ENCODE measurements at places on chromosomes 12 and 14.

GRCh38 chr12:47846294-47846996 is 26.7 kb upstream of the HDAC7 start:
- DNase-seq = no peak

DNA sequence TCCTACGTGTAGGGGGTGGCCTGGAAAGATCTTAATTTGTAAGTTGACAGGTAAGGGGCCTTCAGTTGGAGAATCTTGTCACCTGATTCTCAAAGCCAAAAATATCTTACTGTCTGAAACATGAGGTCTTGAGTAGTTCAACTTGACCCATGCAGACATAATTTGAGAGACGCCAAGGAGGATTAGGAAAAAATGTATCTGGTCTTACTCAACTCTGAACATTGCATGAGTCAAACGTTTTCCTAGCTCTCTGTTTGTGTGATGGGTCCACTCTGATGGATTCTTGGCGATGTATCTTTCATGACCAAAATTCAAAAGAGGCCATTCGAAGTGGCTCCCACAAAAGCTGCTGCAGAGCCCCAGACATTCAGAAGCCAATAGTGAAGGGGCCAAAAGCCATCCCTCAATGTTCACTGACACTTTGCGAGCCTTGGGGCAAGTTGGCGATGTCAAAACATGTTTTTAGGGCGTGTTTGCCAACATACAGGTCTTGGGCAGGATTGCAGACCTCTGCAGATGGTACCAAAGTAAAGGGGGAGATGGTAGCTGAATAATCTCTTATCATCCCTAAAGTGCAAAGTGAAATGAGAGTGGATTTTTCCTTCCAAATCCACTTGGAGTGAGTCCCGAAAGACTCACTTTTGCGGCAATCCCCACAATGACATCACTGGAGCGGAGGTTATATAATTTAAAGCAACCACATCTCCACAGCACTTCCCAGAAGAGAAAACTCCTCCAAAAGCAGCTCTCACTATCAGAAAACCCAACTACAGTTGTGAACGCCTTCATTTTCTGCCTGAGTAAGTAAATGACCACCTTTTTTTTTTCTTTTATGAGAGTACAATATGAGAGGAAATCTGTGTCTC is at the start of gene BDKRB1:
TSS of gene BDKRB1 (plus strand) at position 710 of the 866 bp plus-strand sequence. CDS start 7,473 bp downstream, outside the sequence.
- peak; percentile 61 for DNase-seq

DNA sequence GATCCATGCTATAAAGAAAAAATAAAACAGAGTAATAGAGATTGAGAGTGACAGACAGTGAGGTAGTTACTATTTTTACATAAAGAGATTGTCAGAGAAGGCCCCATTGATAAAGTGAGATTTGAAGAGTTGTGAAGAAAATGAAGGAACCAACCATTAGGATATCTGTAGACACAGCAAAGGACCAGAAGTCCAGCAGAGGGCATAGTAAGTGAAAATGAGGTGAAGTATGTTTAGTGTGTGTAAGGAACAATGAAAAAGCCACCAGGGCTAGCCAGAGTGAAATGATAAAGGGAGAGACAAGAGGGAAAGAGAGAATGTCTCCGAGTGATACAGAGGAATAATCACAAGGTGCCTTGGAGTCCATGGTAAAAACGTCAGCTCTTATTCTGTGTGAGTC is 411.0 kb downstream of the NELL2 start:
- DNase-seq = no peak

DNA sequence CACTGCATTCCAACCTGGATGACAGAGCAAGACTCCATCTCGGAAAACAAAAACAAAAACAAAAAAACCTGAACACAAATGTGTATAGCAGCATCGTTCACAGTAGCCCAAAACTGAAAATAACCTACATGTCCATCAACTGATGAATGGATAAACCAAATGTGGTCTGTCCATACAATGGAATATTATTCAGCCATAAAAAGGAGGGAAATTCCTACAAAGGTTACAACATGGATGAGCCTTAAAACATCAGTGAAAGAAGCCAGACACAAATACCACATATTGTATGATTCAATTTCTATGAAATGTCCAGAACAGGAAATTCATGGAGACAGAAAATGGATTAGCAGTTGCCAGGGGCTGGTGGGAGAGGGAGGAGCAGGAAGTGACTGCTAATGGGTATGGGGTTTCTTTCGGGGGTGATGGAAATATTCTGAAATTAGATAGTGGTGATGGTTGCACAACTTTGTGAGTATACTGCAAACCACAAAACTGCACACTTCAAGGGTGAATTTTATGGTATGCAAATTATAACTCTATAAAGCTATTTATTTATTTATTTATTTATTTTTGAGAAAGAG is 4.0 kb downstream of the MYL2 start:
- no peak for DNase-seq

- DNase-seq = no peak
Observed at GRCh38 chr12:112833939-112834338, 42.4 kb downstream of the RPH3A start.

DNA sequence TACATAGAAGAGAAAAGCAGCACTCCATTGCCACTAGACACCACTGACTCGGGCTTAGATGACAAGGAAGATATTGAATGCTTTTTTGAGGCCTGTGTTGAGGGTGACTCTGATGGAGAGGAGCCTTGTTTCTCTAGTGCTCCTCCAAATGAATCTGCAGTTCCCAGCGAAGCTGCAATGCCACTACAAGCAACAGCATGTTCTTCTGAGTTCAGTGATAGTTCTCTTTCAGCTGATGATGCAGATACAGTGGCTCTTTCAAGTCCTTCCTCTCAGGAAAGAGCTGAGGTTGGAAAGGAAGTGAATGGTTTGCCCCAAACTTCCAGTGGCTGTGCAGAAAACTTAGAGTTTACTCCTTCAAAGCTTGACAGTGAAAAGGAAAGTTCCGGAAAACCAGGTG is 114.5 kb upstream of the NPAS3 start:
- DNase-seq = no peak

DNA sequence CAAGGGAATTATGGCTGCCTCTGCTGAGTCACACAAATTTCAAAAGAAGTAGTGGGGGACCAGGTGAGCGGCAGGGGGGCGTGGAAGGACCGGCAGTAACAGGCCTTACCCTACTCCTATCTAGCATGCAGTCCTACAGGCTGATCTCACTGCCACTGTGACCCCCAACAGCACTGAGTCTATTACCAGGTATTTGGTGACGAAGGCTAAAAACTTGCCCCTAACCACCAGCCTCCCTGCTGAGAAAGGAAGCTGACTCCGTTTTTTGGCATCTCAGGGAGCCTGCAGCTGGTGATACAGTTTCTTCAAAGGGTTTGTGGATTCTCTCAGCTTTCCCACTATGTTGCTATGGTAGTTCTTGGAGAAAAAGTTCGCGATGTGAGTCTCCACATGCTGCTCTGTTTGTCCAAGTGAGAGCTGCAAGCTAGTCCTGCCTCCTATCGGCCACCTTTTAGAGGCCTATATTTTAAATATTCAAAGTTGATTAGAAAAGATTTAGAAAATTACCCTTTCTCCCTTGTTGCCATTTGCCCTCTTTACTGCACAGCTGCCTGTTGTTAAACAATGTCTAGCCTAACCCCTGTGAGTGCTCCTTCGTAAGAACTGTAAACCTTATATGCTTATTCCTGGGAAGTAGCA is 57.1 kb upstream of the SLCO1B1 start:
- no peak for DNase-seq

DNA sequence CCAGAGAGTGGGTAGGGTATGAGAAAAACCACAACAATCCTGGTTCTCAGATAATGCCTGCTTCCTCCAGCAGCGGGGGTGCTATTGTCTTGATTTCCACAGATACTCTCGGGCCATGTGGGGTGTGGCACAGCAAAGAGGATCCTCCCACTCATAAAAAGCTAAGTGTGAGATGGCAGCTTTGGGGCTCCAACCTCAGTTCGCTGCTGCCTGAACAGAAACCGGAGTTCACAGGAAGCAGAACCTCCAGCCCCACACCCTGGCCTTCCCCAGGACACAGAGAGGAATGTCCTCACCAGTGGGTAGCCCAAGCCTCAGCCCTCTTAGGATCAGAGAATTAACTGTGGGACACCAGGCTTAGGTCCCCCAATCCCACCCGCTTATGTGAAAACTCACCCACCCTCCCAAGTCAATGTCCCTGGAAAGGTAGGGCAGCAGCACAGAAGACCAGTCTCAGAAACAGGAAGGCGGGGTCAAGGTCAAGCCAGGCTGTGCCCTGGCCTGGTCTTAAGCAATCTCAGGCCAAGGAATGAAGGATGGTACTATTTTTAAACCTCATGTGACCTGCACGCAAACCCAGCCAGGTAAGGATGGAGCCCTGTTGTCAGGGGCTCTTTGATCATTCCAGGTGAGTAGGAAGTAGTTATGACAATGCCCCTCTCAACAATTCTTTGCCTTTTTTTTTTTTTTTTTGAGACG is 9.0 kb downstream of the KCTD10 start:
- no peak for DNase-seq

DNA sequence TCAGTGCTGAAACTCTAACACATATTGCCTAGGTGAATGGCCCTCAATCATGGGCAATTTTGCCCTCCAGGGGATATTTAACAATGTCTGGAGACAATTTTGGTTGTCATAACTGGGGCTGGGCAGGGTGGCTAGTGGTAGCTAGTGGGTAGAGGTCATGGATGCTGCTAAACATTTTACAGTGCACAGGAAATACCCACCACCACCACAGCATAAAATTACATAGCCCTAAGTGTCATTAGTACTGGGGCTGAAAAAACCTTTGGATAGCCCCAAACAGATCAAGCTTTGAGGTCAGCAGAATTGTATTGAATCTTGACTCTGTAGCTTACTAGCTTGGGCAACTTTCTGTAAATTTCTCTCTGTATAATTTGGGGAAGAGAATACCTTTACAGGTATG is 758.0 kb downstream of the BCL11B start:
- no peak for DNase-seq

DNA sequence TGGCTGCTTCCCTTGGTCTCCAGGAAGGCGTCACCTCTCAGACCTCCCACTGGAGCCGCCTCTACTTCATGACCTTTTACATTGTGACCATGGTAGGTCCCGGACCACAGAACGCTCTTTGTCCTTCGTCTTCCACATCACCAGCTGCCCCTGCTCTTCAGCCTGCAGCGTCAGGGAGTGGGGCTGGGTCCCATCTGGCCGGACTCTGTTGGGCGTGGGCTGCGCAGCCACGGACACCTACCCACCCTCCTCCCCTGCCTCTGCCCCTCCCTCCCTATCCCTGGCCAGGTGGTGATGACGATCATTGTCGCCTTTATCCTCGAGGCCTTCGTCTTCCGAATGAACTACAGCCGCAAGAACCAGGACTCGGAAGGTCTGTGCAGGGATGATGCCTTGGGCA is 43.3 kb downstream of the SLC8B1 start:
- DNase-seq = no peak

- DNase-seq = peak; percentile 6
Observed at GRCh38 chr14:30620178-30620577, 1.9 kb upstream of the SCFD1 start.

DNA sequence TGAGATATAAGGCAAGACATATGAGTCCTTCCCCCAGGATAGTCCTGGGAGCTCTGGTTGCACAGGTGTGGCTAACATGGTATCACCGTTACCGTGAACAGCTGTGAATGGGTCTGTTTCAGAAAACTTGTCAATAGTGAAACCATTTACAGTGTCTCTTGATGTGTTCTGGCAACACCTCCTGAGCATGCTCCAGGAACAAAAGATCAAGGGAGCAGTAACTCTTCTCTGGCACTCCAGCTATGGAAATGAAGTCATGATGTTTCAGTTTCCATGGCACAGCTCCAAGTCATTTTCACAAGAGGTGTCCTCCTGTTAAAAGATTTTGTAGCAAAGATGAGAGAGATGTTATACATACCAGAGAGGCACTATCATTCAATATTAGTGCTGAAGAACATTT is 253.7 kb downstream of the SNAPC1 start:
- peak; percentile 75 for DNase-seq

DNA sequence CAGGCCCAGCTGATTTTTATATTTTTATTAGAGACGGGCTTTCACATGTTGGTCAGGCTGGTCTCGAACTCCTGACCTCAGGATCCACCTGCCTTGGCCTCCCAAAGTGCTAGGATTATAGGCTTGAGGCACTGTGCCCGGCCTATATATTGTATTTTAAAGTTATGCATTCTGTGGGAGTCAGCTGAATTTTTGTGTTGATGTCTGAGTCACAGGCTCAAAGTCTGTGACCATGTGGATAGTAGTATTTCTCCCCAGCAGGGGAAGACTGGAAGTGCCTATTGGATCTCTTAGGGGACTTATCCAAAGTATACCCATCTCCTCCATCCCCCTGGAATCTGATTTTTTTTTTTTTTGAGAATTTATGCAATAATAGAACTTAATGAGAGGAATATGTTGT is 43.8 kb upstream of the ATF1 start:
- no peak for DNase-seq

DNA sequence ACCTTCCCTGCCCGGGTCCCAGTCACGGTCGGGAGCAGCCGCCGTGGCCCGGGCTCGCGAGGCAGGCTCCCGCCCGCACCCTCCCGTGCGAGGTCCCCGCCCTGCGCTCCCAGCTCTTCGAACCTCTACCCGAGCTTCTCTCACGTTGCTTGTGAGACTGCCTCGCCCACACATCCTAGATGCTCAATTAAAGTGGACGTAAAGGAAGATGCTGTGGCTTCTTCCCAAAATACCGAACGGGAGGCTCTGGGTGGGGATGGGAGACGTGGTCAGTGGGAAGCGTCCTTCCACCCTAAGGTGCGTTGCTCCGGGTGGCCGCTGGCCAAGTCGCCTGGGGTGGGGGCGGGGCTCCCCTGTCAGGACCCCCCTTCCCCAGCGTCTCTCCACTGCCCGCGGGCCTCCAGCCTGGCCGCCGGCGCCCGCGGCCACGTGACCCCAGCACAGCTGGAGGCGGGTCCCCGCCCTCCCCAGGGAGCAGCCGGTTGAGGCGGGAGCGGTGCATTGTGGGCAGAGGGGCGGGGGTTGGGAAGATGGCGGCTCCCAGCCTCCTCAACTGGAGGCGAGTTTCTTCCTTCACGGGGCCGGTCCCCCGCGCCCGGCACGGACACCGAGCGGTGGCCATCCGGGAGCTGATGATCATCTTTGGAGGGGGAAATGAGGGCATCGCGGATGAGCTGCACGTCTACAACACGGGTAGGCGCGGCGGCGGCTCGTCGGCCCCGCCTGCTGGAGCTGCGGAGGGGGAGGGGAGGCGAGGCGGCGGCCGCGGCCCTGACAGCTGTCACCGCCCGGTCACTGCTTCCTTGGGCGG is at the start of gene HCFC2:
TSS of gene HCFC2 (plus strand) at position 501 of the 811 bp plus-strand sequence. CDS start at position 531, 30 bp downstream.
- peak; percentile 97 for DNase-seq

DNA sequence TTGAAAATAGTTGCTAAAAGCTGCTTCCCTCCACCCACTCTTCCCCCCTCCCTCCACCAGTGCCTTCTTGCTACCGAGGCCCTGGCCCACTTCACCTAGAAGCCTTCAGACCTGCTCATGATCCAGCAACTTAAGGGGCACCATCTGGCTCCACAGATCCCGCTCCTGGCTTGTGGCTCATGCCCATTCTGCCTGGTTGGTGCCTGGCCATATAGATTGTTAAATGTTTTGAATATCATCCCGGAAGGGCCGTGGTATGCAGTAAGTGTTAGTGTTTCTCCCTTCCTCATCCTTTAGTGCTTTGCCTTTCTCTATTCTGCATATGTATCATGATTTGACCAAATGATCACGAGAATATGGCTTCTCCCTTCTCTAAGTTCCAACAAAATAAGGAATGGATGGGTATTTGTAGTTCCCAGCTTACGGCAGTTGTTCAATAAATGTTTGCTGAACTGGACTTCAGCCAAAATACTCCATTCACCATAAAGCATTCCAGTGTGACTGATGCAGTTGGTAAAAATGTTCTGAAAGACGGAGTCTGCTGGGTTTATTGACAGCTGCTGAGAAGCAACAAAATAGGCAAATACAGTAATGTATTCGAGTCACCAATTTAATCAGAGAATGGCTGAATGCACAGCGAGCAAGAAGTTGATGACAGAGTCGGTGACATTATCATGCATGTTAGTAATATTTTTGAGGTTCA is 30.7 kb downstream of the GRIP1 start:
- no peak for DNase-seq

- no peak for DNase-seq
Observed at GRCh38 chr14:89646971-89647370, 229.9 kb upstream of the FOXN3 start.
